Activated T-helper 1 cell treated with Interleukin-2 at 50 U/mL for 16 hours (primary cell): ENCODE measurements at places on chromosomes 7 and 10.

DNA sequence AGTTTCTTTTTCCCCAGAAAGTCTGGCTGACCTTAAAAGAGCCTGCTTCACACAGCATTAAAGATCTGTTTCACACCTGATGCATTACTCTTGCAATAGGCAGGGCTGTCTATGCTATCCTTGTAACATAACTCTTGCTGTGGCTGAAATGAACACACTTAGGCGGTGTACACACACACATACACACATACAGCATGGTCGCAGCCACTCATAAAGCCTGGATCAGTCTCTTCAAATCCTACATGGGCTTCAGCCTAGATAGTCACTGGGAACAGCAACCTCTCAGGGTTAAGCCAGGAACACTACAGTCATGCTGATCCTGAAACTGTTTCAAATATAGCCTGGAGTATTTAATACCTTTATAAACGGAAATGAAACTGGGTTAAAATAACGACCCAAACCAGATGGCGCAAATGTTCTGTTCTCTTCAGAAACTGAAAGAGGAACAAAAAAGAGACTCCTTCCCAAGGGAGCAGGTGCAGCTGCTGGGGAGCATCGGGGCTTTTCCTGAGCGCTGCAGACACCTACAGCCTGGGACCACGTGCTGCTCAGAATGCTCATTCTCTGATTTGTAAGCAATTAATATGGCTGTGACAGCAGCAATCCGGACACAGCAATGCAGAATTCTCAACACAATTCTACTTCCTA is 61.0 kb upstream of the SFMBT2 start:
- no peak for DNase-seq

- no peak for DNase-seq
Measured at GRCh38 chr10:14180911-14181566, 149.7 kb downstream of the FRMD4A start.

GRCh38 chr7:41096917-41097316 is 606.0 kb downstream of the INHBA start:
- no peak for DNase-seq

- no peak for DNase-seq
Measured at GRCh38 chr7:96962221-96962885, 43.0 kb upstream of the DLX6 start.

DNA sequence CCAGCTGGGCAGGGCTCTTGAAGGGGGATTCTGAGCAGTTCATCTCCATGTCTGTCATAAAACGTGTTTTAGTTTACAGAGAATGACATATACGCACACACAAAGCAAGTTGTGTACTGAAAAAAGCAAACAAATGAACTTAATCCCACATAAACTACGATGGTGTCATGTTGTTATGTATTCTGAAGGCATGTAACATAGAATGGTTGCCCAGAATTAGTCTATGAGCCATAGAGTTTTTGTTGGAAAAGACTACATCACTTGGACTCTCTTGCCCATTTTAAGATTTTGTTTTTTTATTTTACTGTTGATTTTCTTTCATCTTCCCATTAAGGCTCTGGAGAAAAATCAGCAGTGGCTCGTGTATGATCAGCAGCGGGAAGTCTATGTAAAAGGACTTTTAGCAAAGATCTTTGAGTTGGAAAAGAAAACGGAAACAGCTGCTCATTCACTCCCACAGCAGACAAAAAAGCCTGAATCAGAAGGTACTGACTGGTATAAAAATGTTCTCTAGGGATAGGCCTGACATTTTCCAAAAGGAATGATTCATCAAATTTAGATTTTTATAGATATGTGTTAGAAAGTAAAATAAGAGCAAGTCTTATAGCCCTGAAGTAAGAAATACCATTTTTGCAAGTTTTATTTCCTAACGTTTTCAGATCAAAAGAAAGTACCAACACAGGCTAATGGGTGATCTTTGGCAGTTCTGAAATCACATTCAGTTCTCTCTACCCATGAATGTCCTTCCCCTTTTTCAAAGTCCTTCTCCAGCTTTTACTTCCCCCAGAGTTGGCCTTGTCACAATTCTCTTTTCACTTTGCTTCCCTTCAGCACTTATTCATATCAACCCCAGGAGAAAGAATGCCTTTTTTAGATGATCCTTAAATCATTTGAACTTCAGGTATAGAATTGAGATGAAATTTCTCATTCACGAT is 18.9 kb downstream of the CEP55 start:
- no peak for DNase-seq

DNA sequence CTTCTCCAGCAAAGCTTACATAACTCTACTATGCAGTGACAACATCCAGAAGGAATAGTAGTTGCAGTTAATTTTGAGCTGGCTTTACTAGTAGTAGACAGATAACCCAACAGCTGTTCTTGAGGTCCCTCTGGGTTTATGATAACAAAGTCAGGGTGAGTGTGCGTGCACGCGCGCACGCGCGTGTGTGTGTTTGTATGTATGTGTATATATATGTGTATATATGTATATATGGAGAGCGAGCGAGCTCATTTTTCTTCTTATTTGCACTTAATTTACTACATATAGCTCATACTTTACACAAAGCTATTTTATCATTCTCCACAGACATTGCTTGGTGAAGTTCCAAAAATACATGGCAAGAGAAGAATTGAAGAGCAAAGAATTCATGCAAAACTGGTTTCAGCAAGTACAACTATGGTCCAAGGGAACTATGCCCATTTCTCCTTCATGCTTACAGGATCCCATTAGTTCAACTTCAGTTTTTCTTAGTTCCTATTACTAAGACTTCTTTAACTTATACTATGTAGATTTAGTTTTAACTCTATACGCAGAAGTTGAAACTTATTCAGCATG is 105.9 kb upstream of the TMEM168 start:
- no peak for DNase-seq

- DNase-seq, result no peak
Measured at GRCh38 chr10:47380341-47381102, 3.6 kb downstream of the ZNF488 start.

- no peak for DNase-seq
Measured at GRCh38 chr7:123241809-123242208, 42.0 kb upstream of the SLC13A1 start.
